ENCODE measurements at places on chromosomes 11 and 22.

GRCh38 chr11:8335186-8335585 lies 71.5 kb upstream of the LMO1 start:
- DNase-seq, result no peak

DNA sequence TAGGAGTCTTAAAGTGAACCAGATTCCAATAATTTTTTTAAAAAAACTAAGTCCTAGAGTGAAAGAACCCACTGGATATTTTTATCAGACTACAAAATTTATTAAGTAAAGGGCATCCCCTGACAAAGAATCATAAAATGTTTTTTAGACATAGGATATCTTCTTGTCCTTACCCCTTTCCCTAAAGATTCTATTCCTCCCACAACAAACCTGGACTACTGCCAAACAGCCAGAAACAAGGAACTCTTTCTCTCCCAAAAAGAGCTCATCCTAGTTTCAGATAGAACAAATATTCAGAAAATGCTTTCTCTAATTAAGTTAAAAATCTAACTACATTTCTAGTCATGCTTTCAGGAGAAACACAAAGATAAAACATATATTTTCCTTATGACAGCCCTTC lies 327.1 kb downstream of the FAM181B start:
- DNase-seq, result no peak

- DNase-seq, result no peak
Measured at GRCh38 chr11:79198898-79199250, 242.0 kb downstream of the TENM4 start.

- no peak for DNase-seq
Measured at GRCh38 chr11:29564486-29564885, 452.3 kb downstream of the KCNA4 start.

DNA sequence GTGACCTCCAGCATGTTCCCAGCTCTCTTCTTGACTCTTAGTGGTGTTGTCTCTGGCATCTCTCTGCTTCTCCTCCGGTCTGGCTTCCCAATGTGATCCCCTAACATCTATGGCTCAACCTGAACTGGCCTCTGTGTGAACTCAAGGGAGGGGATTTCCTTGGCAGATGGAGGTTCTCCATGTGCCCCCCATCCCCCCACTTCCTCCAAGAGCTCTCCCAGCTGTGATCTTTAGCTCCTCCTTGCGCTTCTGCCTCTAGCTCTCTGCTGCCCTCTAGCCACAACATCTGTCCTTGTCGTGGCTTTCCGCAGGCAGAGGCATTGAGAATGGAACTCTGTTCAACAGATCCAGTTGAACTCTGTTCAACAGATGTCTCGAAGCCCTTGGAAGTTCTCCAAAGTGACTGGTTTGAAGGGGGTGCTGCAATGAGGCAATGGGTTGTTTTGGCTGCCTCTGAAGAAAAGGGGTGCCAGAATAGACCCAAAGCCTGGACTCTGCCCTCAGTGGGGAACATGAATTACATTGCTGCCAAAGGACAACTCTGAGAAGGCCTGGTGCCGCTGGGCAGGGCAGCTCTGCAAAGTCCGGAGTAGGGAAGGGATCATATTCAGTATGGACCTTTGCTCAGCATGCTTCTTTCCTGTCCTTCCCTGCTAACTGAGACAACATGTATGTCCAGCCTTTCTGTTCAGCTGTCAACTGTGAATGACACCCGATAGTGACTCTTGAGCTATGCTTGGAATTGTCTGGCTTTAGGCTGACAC lies 61.9 kb downstream of the ADM start:
- peak; percentile 87 for DNase-seq

DNA sequence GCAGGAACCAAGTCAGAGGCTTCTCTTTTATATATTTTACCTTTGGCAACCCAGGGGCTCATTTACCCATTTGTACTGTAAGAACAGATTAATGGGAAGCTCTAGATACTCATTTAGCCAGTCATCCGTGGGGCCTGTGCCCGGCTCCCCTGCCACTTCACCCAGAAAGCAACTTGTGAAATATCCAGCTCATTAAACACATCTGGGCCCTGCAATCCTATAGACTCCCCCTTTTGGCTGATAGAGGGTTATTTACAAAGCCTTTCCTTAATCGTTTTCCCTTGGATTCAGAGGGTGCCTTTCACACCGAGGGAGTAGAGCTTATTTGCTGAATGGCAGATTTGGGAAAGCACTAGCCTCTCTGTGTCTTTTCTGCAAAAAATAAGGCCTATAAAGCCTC lies 118.7 kb upstream of the SORL1-AS1 start:
- no peak for DNase-seq

GRCh38 chr22:49091917-49092545 lies 735.6 kb downstream of the BRD1 start:
- no peak for DNase-seq

GRCh38 chr22:20463324-20464095 lies 25.9 kb upstream of the SCARF2 start:
- no peak for DNase-seq

DNA sequence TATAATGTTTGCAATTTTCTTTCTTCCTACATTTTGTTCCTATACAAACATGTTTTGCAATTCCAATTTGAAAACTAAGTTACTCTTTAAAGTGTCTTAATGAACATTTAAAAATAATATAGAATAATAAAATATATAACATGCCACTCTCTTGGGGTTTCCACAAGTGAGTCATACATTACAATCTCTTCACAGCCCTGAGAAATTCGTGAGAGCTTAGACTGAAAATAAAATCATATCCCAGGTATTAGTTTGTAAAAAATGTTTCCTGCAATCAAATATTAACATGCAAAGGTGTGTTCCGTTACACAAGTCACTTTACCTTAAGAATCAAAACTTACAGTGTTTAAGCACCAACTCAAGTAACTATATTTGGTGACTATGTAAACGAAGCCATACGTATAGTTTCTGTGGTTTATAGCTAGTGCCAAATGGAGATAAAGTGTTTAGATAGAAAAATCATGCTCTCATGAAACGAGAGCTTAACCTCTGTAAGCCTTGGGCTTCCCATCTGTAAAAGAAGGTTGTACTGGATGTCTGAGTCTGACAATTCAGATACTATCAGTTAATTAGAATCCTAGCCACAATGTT lies 253.6 kb upstream of the ANO3 start:
- DNase-seq, result no peak

GRCh38 chr22:35660291-35661127 lies 12.3 kb downstream of the APOL6 start:
- DNase-seq, result no peak

DNA sequence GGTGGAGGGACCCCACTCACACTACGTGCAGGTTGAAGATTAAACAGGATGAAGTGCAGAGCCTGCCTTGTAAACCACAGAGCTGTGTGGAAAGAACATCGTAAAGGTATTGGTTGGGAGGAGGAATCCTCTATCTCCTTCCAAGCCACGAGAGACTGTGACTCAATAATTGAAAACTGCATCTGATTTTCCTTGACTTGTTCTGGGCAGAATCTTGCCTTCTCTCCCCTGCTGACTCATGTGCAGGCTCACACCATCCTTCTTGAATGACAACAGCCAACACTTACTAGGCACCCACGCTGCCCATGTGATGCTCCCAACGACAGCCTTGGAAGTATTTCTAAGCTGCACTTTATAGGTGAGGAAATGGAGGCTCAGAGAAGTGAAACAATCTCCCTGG lies 563.0 kb downstream of the MIAT start:
- DNase-seq, result no peak

DNA sequence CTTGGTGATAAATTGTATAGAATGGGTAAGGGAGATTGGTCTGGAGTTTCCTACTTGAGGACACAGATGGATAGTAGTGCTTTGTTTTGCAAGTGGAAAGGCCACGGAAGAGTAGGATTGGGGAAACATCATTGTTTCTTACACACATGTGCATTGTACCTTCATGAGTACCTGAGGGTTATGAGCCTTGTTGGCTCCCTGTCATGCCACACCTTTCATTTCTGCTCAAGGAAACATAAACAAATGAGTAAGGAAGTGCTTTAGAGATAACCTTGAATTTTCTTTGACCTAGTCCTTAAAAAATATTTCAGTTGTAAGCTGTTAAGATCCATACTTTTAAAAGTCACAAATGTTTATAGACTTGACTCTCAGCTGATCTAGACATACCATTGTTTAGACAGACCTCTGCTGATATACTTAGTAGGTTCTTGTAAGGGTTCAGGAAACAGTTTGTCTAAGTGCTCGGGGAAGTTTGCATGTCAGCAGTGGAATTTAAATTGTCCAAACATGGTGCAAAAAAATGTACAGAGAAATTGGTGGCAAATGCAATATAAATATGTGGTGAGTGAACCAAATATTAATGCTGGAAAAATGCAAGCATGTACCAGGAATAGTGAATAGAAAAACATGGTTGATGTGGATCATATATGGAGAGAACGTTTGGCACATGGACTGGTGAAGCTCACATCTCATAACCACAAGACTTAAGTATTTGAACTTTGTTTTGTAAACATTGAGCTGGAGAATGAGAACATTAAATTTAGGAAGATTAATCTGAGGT lies 40.9 kb downstream of the GAS2 start:
- no peak for DNase-seq

- DNase-seq, result no peak
Measured at GRCh38 chr11:35664977-35665441, 2.4 kb downstream of the TRIM44 start.

- DNase-seq, result no peak
Measured at GRCh38 chr11:104286129-104286528, 122.2 kb upstream of the PDGFD start.

GRCh38 chr11:132987936-132988335 lies 544.4 kb downstream of the OPCML start:
- no peak for DNase-seq

- DNase-seq, result no peak
Measured at GRCh38 chr11:1983601-1983961, 14.1 kb downstream of the H19 start.

- DNase-seq, result no peak
Measured at GRCh38 chr11:60316317-60316716, 10.7 kb upstream of the MS4A6E start.

- DNase-seq, result no peak
Measured at GRCh38 chr11:114309517-114309916, 13.3 kb downstream of the NNMT start.

- DNase-seq, result no peak
Measured at GRCh38 chr11:18564149-18564548, 24.4 kb downstream of the UEVLD start.

DNA sequence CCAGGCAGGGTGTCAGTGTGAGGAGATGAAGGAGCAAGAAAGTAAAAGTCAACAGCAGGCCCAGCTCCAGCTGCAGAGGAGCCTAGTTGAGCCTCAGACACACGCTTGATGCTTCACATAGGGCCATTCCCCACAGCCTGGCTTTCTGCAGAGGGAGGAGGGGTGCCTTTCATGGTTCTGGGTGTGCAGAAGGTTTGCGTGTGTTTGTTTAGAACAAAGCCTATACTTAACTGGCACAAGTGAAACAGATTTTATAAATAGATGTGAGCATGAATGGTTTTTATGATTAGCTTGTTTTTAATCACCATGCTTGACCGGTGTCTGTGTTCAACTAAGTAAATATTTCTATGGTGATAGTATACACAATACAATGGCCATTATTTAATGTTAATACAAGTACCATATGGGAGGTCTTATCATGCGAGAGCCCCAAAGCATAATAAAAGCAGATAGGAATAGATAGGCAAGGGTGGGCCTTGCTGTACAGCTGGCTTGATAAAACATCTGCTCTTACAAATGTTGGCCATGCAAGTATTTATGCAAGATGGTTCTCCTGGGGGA lies 290.2 kb downstream of the ETS1 start:
- no peak for DNase-seq
